ENCODE measurements at places on chromosomes 16 and 17.

GRCh38 chr17:74770498-74771318 is 5.4 kb downstream of the NAT9 start:
- DNase-seq = peak; percentile 58

DNA sequence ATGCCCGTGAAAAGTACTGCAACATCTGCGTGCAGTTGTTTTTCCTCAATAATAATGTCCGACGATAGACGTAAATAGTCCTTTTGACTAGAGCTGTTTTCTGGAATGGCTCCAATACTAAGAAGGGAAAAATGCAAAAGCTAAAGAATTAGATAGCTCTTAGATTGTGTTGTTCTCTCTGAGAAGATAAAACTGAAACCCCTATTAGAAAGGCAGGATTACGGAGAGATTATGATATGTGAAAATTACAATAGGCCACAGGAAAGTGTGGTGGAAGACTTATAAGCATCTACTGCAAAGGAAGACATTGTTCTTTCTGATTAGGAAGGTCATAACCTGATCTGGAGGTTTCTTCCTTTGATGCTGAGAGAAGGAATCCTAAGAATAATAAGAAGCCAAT is 33.5 kb upstream of the KCNJ16 start:
- DNase-seq = no peak

- no peak for DNase-seq
Observed at GRCh38 chr16:54475019-54475601, 188.5 kb upstream of the IRX3 start.

DNA sequence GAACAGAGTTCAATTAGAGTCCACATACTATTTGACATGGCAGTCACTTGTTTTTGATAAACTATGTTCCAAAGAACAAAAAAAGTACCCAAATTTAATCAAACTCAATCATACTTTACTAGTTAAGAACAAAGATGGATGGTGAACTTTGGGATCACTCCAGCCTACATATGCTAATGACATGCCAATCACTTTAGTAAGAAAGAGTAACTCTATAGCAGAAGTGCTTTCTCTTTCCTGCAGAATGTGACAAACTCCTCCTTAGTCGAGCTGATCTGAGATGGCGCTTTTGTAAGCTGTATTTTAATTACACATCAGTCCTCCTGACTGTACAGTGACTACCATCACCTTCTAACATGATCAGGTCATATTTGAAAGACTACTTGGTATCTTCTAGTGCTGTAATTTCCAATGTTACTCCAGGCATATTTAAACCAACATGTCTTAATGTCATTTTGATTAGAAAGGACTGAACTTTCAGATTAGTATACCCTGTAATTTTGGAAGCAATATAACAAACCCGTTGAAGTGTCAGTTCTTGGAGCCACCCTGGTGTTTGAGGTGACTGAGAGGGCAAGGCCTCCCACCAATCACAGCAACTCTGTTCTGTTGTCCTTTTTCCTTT is 4.1 kb downstream of the NETO2 start:
- no peak for DNase-seq

GRCh38 chr17:68847711-68848110 is 107.5 kb downstream of the ABCA8 start:
- no peak for DNase-seq

DNA sequence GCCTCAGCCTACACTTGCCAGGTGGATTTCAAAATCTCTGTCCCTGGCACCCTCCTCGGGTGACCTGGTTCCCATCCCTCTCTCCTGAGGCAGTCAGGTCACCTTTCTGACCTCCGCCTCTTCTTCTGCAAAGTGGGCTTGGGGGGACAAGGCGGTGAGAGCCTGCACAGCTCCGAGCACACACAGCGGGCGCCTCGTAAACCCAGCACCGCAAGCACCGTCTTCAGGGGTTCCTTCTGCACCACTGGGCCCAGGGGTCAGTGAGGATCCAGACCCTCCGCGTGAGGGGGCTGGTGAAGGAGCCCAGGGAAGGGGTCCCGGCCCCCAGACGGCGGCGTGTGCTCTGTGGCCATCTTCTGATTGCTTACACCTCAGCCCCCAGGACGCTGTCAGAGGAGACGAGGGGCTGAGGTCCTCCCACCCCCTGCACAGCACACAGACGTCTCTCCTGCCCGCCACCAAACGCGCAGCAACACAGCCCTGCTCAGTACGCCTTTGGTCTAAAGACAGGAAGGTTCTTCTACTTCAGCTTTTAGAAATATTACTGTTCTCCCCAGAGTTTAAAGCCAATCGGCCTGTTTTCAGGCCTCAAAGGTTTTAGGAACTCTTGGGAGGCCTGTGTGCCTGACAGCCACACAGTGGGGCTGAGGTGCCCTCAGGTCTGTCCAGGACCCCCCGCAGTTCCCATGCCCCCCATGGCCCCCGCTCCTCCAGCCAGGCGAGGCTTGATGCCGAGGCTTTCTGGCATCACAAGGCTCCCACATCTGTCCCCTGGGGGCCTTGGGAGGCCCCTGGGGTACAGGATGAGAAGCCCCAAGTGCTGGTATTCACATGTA is 2.7 kb downstream of the CBFA2T3 start:
- DNase-seq = no peak

GRCh38 chr17:70405492-70406220 is 236.3 kb downstream of the KCNJ2 start:
- no peak for DNase-seq

DNA sequence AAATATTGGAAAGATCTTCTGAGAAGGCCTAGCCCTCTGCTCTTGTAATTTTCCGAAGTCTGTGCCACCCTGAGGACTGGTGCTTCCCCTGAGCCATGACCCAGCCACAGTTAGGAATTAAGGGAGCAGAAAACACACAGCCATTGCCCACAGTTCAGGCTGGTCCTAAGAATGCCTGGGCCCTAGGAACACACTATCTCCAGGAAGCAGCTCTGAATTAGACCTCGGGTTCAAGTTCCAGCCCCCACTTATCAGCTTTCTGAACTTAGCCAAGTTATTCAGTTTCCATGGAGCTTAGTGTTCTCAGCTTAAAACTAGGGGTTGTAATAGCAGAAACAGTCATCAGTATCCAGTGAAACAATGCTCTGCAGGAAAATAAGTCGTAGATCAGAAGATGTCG is 56.0 kb downstream of the CDH13 start:
- no peak for DNase-seq

GRCh38 chr16:87598431-87598830 is 3.9 kb upstream of the JPH3 start:
- DNase-seq = no peak

DNA sequence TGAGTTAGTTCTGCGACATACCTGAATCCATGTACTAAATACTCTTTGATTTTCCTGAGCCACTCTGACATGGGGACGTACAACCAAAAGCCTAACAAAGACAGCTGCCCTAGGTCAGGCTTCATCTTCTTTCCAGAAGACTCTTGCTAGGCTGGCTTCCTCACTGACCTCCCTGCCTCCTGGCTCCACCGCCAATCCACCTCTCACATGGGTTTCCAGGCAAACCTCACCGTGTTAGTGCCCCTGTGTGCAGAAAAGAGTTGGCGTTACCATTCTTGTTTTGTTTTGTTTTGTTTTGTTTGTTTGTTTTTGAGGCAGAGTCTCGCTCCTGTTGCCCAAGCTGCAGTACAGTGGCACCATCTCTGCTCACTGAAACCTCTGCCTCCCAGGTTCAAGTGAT is 135.3 kb downstream of the WSCD1 start:
- no peak for DNase-seq

GRCh38 chr16:25478476-25478875 is 213.3 kb upstream of the HS3ST4 start:
- DNase-seq = no peak

GRCh38 chr16:49835161-49835777 is 20.6 kb downstream of the ZNF423 start:
- no peak for DNase-seq

- no peak for DNase-seq
Observed at GRCh38 chr17:79145548-79145947, 70.9 kb downstream of the ENGASE start.

DNA sequence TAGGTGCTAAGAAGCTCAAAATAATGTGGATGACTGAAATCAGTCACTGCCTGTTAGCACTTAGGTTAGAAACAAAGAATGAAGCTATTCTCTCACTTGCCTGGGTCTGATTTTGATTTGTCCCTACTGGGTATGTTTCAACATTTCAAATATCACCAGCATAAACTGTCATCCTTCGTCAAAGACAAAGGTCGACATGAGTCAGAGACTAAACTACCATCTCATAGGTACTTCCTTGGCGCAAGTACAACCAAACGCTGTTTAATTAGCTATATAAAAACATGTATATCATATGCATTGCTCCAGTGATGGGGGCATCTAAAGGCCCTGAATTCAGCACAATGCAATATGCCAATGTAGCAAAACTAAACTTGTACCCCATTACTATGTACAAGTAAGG is 4.0 kb downstream of the AKTIP start:
- DNase-seq = no peak

- DNase-seq = no peak
Observed at GRCh38 chr17:34397265-34397664, 34.2 kb upstream of the CCL1 start.

GRCh38 chr17:48611213-48611612 is 396 bp upstream of the HOXB7 start:
- no peak for DNase-seq

DNA sequence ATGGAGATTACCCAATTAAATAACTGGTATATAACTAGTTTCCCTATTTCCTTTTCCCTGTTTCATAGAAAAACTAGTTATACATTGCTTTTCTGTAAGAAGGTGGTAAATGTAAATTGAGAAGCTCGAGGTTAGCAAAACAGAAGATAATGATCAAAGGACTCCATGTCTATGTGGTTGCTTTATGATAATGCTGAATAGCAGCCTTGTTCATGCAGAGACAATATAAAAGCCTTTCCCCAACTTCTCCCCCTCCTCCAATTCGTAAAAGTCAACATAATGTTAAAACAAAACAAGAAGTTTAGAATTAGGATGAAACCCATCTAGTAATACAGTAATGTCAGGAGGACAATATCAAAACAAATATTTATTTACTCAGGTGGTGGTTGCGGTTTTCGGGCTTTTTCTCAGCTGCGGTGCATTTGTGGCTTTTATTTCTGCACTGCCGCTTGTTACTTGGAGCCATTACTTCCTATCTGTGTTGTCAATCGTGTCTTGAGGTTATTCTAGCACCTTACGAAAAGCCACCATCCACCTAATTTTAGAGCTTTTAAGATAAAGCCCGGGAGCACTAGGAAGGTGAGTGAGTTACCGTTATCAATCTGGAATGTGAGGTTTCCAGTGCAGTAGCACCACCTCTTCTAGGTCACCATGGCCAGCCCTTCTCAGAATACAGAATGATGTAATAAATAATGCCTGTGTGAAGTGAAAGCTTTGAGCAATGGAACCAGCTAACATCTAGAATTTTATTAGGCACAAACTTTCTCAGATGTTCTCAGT is 297.5 kb downstream of the CDH13 start:
- DNase-seq = no peak

- DNase-seq = no peak
Observed at GRCh38 chr16:56520251-56520577, 390 bp upstream of the BBS2 start.

- DNase-seq = no peak
Observed at GRCh38 chr17:67221062-67221998, 23.7 kb downstream of the HELZ start.

DNA sequence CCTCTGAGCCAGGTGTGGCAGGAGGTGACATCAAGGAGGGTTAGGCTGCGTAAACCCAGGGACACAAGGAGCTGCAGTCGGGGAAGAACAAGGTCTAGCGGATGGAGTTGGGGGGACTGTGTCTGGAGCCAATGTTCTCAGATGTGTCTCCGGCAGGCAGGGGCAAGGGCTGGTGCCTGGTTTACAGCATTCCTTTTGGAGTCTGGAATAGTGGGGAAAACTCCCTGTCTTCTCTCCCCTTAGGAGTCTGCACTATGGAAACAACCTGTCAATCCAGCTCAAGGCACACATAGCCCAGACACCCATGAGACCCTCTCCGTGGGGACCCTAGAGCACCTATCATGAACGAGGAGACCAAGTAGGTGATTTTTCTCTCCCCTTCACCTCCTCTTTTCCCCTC is 27.5 kb downstream of the NLRC5 start:
- DNase-seq = no peak

- no peak for DNase-seq
Observed at GRCh38 chr17:74211912-74212208, 1.5 kb upstream of the TTYH2 start.

GRCh38 chr17:42079541-42079940 is 18.7 kb downstream of the ZNF385C start:
- DNase-seq = no peak

- DNase-seq = peak; percentile 27
Observed at GRCh38 chr17:75487351-75488070, 27.8 kb downstream of the CASKIN2 start.

DNA sequence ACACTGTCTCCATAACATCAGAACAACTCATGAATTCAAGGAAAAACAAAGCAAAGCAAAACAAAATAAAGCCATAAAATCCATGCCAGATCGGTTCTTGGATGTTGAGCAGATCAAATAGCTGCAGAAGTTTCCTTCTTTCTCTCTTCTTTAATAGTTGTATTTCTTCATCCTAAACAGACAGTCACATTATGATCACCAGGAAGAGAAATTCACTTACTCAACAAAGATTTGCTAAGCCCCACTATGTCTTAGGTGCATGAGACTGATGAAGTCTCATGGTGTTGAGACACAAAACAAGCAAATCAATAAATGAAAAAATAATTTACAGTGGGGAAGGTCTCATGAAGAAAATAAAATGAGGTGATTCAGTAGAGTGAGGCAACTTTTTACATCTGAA is 72.8 kb downstream of the WIPI1 start:
- no peak for DNase-seq

DNA sequence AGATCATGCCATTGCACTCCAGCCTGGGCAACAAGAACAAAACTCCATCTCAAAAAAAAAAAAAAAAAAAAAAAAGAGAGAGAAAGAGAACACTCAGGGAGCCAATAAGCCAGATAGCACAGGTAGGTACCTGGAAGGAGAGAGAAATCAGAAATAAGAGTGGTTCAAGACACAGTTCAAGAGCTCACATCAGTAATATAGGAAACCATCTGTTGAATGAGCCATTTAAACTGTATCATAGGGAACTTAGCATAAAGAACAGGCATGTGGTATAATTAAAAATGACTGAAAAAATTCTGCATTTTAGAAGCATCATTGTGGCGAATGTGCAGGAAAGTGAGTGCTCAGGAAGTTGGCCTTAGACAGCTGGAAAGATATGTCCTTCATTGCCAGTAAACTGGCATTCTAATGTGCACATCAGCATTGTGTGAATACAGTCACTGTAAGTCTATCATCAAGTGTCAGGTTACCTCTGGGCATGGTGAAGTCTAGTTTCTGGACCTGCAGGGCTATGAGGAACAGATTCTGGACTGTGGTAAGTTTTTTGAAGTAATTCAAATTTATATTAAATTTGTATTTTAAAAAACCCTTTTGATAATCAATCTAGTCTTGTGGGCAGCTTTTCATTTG is 20.4 kb downstream of the KRT12 start:
- DNase-seq = no peak

DNA sequence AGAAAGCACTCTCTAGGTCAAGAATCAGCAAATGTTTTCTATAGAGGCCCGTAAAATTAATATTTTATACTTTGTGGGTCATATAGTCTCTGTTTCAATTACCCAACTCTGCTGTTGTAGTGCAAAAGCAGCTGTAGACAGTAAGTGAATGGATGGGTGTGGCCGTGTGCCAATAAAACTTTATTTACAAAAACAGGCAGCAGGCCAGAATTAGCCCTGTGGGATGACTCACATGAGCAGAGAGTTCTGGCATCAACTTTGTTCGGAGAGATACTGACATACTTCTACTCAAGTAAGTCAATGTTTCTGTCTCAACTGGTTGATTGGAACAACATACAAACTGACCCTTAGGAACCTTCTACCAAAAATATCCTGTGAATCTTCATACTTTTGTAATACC is 616.2 kb downstream of the MAF start:
- no peak for DNase-seq

- DNase-seq = no peak
Observed at GRCh38 chr16:70665806-70666735, 19.7 kb downstream of the IL34 start.

Data from stimulated activated CD8-positive, alpha-beta memory T cell treated with anti-CD3 and anti-CD28 coated beads, Interleukin-12 subunit alpha, Interleukin-12 subunit beta, amount 100 ng/mL, for 1 hour (primary cell).